ENCODE measurements at places on chromosomes 2 and 18.

DNA sequence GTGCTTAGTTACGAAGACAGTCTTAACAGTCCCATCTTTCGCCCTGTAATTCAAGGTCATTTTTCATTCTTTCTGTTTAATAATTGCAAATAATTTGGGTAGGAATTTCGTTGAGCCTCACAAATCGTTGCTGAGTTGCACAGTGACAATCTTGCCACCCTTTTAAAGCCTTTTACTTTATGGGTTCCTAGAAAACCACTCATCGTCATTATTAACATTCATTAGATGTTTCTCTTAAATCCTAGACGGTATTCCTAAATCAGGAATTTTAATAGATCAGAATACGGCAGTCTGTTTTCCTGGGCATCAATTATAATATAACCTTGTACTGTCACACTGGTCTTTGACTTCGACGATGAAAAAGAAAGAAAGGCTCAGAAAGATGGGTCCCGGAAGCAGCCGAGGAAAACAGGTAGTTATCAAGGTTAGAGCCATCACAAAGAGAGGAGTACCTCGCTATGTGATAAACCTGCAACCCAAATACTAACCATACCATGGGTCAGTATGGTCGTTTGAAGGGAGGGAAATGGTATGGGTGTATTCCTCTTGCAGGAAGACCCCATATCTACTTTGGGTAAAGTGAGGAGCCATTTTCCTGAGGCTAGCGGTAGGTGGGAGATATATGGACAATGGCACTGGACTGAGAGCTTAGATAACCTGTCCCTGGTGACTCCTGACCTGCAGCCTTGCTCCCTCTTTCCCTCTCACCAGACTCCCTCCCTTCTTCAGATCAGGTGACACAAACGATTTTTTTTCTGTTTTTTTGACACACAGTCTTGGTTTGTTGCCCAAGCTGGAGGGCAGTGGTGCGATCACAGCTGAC is 981 bp upstream of the SF3B1 start:
- peak; percentile 21 for DNase-seq

DNA sequence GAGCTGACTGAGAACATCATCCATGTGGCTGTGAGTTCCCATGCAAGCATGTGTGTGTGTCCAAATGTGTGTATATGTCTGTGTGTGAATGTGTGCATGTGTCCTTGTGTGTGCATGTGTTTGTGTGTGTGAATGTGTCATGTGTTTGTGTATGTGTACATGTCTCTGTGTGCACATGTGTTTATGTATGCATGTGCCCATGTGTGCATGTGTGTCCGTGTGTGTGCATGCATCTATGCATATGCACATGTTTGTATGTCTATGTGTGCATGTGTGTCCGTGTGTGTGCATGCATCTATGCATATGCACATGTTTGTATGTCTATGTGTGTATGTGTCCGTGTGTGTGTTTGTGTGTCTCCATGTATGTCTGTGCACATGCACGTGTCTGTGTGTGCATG is 99.7 kb downstream of the LBH start:
- DNase-seq, result no peak

DNA sequence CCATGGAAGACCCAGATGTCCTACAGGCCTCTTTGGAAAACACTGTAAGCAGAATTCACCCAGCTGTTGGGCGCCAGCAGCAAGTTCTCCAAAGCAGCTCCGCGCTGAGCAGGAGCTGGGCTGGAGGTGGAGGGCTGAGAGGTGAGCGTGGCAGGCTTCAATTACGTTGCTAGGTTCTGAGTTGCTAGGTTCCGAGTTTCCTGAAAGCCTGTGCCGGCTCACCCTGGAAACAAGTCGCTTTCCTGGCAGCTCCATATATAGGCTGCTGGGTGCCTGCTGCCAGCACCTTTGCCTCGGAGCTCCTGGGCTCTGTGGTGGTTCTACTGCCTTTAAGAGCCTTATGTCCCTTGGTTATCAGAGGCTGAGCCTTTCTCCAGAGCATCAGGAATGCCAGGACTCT is 14.4 kb upstream of the EGR4 start:
- no peak for DNase-seq

DNA sequence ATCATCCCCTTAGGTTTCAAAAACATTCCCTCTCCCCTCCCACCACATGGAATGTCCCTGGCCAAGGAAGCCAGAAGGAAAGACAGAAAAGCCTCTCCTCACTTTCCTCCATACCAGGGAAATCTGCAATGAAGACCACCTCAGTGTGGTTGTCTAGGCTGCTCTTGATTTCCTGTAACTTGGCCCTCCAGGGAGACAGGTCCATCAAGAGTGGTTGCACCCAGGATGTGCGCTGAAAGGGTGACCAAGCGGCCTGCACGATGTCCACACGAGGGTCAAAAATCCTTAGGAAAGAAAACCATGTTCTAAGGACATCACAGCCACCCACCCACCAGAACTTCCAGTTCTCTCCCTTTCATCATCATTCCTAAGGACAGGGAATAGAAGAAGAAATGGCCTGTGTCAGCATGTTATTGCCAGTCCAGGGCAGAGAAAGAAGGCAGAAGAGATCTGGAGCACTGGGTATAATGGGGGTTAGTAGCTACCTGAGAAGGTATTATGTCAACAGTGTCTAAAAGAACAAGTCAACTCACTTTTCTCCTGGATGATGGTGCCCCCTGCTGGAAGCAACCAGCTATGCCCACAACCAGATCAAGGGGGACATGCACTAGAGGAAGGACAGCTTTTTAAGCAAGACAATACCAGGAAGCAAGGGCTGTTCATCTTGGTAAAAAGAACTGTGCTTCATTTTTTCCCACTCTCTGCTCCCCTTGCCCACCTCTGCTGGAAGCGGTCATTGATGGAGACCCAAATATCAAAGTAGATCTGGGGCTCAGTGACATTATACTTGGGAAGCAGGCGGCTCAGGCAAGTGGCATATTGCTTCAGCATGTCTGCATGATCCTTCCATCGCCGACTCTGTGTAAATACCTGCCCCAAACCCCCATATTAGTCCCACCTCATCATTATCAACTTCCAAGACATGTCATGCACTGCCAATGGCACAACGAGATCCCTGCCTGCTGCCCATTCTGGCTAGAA is 9.3 kb downstream of the GGCX start:
- DNase-seq, result peak; percentile 89

GRCh38 chr2:179335732-179336131 is 71.1 kb upstream of the SESTD1 start:
- DNase-seq, result no peak

DNA sequence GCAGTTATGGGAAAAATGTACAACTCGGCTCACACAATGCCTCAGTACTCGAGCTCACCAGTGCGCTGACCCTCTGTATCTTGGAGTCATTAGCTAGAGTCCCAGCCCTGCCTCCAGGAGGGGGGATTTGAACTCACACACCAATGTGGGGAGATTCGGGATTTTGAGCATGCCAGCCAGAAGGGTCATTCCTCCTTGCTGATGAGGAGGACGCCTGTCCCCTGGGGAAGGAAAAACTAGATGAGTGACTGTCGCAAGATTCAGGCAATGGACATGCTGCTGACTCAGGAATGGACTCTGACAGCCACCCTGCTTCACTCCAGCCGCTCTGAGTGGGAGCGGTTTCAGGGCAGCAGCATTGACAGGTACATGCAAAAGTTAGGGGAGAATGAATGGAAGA is 20.6 kb downstream of the FIGN start:
- peak; percentile 22 for DNase-seq

DNA sequence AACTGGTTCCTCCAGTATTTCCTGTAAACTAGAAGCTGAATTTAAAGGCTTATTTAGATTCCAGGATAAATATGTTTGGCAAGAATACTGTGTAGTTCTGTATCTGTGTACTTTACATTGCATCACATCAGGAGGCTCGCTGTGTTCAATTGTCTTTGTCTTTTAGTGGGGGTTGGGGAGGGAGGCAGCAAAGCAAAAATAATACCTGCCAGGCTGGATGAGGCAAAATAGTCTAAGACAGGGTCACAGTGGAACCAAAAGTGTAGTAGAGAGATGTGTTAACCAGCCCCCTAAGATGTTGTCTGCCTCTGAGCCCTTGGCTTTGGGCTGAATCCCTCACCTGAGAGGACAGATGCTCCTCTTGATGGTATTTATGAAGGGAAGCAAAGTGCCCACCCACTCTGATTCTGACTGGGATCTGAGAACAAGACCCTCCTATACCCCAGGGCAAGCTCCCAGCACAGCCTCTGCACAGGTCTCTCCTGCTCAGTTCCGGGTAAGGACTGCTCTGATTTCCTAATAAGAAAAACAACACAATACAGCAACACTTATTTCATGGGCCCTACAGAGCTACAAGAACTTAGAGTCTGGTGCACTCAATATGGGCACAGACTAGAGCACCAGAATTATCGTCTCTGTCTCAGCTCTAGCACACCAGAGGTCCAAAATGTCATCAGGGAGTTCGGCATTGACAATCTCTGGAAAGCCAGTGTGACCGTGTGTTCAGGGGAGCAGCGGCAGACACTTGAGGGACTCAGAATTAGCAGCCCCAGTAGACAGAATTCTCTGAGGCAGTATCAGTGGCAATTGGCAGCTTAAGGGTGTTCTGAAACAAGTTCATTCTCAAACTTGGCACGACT is 7.2 kb upstream of the AFTPH start:
- no peak for DNase-seq

- no peak for DNase-seq
Observed at GRCh38 chr2:150295544-150295943, 191.9 kb downstream of the RND3 start.

DNA sequence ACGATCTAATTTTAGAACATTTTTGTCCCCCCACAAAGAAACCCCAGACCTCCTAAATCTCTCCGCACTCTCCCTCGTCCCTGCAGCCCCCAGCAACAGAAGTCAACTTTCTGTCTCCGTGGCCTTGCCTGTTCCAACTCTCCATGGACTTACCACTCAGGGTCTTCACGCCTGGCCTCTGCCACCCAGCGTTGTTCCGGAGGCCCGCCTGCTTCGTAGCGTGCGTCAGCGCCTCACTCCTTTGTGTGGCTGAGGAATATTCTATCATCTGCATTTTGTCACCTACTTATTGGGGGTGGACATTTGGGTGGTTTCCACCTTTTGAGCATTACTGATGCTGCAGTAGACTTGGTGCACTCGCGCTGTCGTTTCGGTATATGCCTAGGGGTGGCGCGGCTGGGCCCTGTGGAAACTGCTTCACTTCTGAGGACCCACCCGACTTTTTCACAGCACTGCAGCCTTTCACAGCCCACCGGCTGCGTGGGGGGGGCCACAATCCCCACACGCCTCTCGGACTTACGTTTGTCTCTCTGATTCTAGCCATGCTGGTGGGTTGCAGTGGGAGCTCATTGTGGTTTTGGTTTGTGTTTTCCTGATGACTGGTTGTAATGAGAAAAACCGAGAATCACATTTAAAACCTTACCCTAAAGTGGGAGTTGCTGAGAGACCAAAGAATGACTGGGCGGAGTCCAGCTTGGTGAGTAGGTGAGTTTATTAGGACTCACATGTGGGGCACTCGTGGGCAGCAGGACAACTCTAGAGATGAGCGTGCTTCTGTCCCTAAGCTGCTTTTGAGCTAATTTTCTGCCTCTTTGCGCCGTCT is 1.4 kb upstream of the HSBP1L1 start:
- DNase-seq, result no peak

GRCh38 chr2:151682459-151683003 is 51.7 kb downstream of the NEB start:
- DNase-seq, result no peak

DNA sequence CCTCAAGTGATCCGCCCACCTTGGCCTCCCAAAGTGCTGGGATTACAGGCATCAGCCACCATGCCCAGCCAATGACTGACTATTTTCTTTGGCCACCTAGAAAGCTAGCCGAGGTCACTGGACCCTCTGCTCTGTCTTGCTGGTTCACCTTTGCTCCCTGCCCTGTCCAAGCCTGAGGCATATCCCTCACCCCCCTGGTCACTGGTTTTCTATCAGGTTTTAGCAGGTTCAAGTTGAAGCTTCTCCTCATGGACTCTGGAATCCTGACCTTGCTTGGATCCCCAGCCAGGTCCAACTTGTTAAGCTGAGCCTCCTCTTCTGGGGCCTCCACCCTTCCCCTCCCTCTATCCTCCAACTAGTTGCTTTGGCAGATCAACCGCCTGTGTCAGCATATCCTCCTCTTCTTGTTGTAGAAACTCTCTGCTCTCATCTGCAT is 33.4 kb downstream of the PAX8 start:
- DNase-seq, result no peak

GRCh38 chr2:31223026-31223425 is 5.7 kb upstream of the CAPN14 start:
- DNase-seq, result no peak

DNA sequence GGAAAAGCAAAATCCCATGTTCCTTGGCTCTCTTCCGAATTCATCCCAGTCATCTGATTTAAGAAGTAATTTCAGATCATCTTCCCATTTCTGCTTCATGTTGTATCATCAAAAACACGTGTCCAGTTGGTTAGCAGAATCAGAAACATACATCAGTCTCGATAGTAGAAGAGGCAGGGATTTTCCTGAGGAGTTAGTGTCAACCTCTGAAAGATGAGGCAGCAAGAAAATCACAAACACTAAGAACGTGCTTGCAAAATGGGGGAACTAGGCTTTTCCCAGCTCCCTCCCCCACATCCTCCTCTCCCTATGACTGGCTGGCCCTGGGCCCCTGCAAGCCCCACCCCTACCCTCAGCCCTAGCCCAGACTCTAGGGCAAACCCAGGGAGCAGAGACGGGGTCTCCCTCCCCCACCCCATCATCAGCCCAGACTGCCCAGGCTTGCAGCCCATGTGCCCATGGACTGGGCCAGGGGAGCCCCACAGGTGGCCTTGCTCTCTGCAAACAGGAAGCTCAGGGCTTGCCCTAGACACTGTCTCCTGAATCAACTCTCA is 161.0 kb upstream of the ID2 start:
- DNase-seq, result no peak

GRCh38 chr2:149200109-149200520 is 130.3 kb upstream of the LYPD6 start:
- DNase-seq, result no peak

- DNase-seq, result peak; percentile 86
Observed at GRCh38 chr18:51621113-51621863, 423.8 kb upstream of the MEX3C start.

DNA sequence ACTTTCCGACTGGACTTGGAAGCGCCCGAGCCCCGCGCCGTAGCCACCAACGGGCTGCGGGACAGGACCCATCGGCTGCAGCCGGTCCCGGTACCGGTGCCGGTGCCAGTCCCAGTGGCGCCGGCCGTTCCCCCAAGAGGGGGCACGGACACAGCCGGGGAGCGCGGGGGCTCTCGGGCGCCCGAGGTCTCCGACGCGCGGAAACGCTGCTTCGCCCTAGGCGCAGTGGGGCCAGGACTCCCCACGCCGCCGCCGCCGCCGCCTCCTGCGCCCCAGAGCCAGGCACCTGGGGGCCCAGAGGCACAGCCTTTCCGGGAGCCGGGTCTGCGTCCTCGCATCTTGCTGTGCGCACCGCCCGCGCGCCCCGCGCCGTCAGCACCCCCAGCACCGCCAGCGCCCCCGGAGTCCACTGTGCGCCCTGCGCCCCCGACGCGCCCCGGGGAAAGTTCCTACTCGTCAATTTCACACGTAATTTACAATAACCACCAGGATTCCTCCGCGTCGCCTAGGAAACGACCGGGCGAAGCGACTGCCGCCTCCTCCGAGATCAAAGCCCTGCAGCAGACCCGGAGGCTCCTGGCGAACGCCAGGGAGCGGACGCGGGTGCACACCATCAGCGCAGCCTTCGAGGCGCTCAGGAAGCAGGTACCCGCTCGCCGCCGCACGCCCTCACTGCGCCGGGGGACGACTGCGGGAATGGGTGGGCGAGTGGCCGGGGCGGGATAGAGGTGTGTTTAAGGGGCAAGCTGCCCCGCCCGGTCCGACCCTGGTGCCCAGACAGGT is 713 bp downstream of the ATOH8 start:
- DNase-seq, result peak; percentile 65

- no peak for DNase-seq
Observed at GRCh38 chr2:110874453-110875383, 142.3 kb downstream of the ACOXL start.

Measured in NCI-H82 (cell line).